ENCODE measurements at places on chromosomes 11 and 22.

DNA sequence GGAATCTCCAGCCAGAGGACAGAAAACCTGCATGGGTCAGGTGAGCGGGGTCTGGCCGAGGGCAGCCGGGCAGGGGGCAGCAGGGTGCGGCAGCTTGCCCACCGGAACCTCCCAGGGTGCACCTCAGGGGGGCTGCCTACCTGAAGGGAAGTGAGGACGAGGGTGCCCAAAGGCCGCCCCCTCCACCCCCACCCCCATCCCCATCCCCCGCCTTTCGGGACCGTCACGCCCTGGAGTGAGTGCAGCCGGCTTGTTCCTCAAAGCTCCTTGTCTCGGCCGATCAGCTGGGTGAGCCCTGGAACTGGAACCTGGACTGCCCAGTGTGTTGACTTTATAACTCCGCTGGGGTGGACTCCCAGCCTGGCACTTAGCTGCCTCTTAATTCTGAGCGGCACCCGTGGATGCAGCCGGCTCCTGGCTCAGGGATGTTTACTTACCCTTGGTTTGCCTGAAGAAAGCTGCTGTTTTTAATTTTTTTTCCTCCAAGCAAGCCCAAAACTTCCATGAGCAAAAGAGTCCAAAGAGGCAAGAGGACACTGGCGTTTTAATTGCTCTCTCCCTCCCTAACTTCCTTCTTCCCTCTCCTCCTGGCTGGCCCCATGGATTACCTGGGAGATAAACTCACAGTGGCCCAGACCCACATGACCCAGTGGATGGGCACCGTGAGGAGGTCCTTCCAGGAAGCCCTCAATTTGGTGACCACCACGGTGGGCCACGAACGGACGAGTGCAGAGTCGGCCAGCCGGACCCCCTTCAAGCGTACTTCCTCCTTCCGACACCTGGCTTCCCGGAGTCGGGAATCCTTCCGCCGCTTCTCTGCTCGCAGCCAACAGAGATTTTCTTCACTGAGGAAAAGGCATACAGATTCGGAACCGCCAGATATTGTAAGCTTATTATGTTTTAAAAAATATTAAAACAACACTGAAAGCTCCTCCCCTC, 87.8 kb upstream of the CRYBB3 start:
- no peak for DNase-seq

DNA sequence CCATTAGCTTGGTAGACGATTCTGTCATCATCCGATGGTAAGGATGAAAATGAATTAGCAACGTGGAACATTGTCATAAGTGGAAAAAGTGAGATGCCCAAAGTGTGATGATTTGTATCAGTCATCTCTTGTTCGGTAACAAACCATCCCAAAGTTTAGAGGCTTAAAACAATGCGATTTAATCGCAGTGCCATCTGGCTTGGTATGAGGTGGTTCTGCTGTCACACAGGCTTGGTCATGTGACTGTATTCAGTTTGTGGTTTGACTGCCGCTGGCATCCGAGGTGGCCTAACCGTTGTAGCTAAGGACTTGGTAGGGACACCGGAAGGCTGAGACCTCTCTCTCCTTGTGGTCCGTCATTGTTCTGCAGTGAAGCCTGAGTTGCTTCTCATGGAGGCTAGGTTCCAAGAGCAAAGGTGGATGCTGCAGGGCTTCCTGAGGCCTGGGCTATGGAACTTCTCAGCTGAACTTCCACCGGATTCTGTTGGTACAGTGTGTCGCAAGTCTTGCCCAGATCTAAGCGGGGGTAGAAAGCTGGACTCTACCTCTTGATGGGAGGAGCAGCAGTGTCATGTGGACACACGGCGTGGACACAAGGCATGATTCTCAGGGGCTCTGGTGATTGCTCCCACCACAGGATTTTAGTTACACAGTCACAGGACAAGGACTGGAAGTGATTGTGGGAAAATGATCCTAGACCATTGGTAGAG, 36.3 kb downstream of the BCR start:
- DNase-seq, result peak; percentile 87

- DNase-seq, result peak; percentile 84
These were observed 7.0 kb downstream of the ASRGL1 start for GRCh38 chr11:62344210-62344609.

- no peak for DNase-seq
These were observed 18.2 kb upstream of the MUC5AC start for GRCh38 chr11:1139441-1140083.

GRCh38 chr11:66467756-66468155, 1.1 kb downstream of the PELI3 start:
- peak; percentile 88 for DNase-seq
